Urinary bladder (tissue), 4 donors: ENCODE measurements at places on chromosomes 1 and 21. TPM values are rescaled to one million over a fixed set of nuclear protein-coding genes. Genes with fewer than 3 reads are reported as not detected.

The WLS gene
- polyA plus RNA-seq: 107 TPM

The COL11A1 gene
- 2.7 TPM for polyA plus RNA-seq

The TRIM17 gene
- polyA plus RNA-seq: 0.57 TPM

GRCh38 chr1:186626356-186626932, 53.8 kb downstream of the PTGS2 start:
- no peak for DNase-seq

DNA sequence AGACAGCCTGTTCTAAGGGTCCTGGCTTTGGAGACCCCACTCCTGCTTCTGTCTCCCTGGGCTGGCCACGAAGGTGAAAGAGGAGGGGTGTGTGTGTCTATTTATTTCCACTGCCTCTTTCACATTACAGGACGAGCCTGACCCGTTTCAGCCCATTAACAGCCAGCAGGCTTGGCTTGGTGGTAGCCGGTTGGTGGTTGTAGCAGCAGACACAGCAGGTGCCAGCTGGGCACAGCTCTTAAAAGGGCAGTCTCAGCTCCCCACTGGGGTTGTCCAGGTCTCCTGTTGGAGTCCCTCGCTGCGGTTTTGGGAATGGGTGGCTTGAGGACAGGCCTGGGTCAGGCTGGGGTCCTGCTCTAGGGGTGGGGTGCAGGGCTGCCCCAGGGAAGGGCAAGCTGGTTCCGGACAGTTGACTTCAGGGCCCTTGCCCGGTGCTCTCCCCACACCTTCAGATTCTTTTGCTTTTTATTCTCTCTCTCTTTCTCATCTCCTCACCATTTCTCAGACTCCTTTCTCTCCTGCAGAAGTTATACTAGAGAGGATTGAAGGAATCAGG, 84.6 kb downstream of the ACTL8 start:
- DNase-seq: no peak

DNA sequence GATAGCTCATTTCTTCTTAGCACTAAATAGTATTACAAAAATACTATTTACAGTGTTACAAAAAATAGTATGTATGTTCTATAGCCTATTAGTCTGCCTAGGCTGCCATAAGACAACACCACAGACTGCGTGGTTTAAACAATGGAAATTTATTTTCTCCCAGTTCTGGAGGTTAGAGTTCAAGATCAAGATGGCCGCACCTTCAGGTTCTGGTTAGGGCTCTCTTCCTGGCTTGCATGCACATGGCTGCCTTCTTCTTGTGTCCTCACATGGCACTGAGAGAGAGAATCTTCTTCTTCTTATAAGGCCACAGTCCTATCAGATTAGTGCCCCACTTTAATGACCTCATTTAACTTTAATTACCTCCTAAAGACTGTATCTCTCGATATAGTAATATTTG, 4.1 kb downstream of the ATF6 start:
- no peak for DNase-seq
